NCI-H1417 treated with DMSO at 0.1 percent for 48 hours (cell line): ENCODE measurements at places on chromosomes 6 and 20.

GRCh38 chr6:167689751-167690150 lies 137.0 kb upstream of the AFDN start:
- DNase-seq = no peak

DNA sequence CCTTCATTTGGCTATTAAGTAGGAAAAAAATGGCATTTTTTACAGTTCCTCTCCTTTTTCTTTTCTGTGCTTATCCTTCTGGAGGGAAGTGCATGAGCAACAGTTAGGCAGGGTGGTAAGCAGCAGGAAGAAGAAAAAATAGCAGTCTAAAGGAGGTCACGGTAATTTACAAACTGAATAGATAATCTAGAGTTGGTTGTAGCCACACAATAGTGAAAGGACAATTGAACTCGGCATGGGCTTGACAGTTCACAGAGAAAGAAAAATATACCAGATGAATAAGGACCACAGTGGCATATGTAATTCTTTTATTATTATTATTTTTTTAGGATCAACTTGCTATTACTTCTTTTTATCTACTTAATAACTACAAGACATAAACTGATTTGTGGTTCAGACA lies 358.6 kb downstream of the BTBD9 start:
- no peak for DNase-seq

- no peak for DNase-seq
Observed at GRCh38 chr20:48393311-48393685, 434.5 kb downstream of the PREX1 start.

DNA sequence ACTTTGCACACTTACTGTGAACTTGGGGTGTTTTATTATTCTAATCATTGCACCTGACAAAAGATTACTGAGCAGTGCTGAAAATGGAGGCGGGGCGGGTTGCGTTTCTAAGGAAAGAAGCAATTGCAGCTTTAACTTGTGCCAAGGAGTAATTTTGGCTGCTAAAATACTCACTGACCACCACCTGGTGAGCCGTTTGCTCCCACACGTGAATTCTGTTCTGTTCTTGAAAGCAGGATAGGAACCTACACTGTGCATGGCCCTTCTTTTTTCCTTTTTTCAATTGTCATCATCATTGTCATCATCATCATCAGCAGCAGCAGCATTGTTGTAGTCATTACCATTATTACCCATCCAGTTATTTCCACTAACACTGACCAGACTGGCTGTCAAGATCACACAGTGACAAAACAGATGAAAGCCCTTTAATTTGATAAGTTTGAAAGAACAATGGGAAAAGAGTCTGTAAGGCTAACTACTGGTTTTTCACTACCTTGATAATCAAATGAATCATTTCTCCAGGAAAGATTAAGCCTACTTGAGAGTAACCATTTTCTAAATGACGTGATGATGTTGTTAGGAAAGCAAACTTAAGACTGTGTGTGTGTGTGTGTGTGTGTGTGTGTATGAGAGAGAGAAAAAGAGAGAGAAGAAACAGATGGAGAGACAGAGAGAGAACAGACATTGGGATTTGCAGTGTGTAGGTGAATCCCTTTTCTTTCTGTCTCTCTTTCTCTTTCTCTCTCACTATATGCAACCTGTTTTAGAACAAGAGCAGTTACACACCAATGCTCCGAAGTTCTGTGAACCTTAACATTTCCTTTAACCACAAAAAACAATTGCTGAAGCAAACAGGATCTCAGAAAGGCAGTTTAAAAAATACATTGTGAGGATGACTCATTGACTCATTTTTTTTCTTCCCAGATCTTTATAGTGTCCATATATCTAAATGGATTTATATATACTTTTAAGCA lies 3.8 kb downstream of the RIPOR2 start:
- no peak for DNase-seq

GRCh38 chr20:273884-274283 lies 16.4 kb downstream of the DEFB132 start:
- no peak for DNase-seq

DNA sequence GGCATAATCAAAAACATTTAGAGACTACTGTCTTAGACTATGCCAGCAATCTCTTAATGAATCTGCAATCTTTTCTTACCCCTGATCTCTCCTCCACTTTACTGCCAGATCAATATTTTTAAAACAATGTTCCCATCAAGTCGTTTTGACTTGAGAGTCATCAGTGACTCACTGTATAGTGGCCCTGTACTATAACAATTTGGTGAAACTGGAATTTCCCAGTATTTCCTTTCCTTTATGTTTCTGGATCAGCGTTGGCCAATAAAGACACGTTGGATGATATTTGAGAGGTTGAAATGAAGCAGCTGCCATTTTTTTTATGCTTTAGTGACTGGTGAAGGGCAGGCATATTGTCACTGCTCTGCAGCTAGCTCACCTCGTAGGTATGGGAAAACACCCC lies 10.1 kb upstream of the SMIM13 start:
- no peak for DNase-seq

- no peak for DNase-seq
Observed at GRCh38 chr6:129667621-129668020, 42.4 kb downstream of the ARHGAP18 start.

DNA sequence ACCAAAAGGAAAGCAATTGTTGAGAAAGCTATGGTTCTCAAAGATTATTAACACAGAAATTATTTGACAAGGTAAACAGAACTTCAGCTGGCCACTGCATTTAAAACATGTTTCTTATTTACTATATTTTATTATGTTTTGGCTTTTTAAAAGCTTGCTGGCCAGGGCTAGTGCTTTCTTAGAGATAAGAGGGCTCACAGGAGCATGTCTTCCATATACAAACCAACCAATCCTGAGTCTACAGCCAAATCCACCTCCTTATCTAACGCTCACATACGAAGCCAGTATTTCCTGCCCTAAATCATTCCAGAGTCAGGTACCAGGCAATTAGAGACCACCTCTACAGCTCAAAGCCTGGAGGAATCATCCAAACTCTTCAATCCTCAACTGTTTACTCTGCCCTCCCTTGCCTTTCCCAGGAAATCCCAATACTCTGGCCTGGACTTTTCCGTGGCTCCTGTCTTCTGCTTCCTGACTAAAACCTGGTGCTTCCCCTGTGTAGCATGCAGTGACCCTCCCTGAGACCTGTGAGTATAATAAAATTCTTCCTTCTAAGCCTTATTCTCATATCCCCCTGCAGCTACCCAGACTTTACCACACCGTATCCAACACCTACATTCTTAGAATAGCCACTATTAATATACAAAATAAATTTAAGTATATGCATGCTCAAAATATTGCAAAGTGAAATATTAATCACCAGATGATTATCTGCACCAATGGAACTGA lies 33.2 kb downstream of the RANBP9 start:
- DNase-seq = no peak

DNA sequence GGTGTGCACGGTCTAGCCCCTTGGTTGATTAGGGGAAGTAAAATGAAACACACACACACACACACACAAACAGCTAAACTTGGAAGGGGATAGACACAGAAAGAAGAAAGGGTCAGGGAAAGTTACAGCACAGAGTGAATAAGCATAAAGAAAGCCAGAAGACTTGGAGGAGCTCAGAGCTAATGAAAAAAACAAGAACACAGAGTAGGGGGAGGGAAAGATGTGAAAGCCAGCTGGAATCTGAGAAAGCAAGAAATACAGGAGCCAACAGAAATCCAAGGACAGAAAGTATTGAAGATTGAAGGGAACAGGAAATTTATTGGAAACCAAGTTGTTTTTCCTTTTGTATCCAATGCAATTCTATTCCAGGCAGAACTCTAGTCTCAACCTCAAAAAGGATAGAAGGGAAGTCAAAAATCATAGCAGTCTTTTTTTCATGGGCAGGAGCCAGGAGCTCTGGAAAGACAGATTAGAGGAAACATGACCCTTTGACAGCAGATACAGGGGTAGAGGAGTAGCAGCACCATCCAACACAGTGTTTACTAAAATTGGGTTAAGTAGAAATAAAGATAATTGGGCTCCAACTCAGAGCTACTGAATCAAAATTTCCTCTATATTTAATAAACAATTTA lies 10.1 kb downstream of the HMGCLL1 start:
- no peak for DNase-seq

DNA sequence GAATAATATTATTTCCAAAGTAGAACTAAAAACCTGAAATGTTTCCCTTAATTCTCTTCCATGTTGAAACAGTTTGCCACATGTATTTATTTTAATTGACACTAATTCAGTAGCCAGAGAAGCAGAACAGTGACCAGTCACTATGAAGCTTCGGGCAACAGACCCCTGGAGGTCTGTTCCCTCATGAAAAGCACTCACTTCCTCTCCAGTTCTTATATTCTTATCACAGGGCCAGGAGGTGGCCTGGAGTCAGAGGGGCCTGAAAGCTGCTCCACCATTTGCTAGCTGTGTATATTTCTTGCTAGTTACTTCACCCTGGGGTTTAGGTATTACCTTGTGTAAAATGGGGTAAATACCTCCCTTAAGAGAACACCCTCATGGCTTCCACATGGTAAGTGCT lies 49.1 kb downstream of the MAP7 start:
- DNase-seq = no peak
